ENCODE measurements at places on chromosomes 7 and 10. TPM values are rescaled to one million over a fixed set of nuclear protein-coding genes. Genes with fewer than 3 reads are reported as not detected.

- H3K36me3 ChIP-seq, result no peaks in the 10 kb centered on the region
- no peak for DNase-seq
- no peaks in the 10 kb centered on the region for H3K27me3 ChIP-seq
- no peak overlapping the region for H3K27ac ChIP-seq
- H3K4me1 ChIP-seq, result no peaks in the 10 kb centered on the region
- H3K4me3 ChIP-seq, result no peak overlapping the region
Observed at GRCh38 chr10:86186633-86187032, 180.0 kb downstream of the GRID1 start.

DNA sequence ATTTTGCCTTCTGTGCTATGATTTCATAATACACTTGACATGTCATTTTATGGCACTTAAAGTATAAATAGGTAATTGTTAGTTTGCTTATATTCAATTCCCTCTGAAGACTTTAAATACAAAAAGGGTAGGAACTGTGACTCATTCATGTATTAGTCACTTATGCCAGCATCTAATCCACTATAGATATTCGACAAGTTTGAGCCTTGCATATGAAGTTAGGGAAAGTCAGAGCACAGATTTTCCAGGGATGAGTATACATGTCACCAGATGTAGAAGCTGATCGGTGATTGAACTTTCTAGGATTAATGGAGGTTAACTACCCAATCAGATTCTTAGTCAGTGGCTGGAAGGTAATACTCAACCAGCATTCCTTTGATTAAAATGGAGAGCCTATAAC lies 1321.5 kb downstream of the XPNPEP1 start:
- no peak overlapping the region for H3K4me3 ChIP-seq
- no peaks in the 10 kb centered on the region for H3K4me1 ChIP-seq
- DNase-seq, result no peak

DNA sequence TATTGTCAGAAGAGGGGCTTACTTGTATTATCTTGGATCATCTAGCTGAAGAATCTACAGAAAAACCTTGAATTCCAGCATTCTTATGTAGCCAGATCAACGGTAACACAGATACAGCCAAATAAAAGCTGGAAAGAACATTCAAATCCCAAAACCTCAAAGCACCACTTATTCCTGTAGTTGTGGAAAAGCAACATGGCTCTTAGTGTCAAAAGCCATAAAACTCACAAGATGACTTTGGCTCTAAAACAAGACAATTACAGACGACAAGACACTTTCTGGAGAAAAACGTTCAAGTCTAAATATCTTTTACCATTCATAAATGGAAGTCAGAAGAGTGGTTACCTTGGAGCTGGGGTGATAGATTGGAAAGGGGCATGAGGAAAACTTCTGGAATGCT lies 173.0 kb downstream of the HERPUD2 start:
- peaks cover 9% of the 10 kb centered on the region for H3K27me3 ChIP-seq
- DNase-seq, result no peak
- no peaks in the 10 kb centered on the region for H3K4me1 ChIP-seq
- H3K27ac ChIP-seq, result no peak overlapping the region
- H3K4me3 ChIP-seq, result no peak overlapping the region

- H3K4me3 ChIP-seq, result no peak overlapping the region
- no peaks in the 10 kb centered on the region for H3K4me1 ChIP-seq
- no peak for DNase-seq
- no peaks in the 10 kb centered on the region for H3K27me3 ChIP-seq
Observed at GRCh38 chr10:13453896-13454295, 74.9 kb downstream of the BEND7 start.

Gene FFAR4
- 1.0 TPM for total RNA-seq

DNA sequence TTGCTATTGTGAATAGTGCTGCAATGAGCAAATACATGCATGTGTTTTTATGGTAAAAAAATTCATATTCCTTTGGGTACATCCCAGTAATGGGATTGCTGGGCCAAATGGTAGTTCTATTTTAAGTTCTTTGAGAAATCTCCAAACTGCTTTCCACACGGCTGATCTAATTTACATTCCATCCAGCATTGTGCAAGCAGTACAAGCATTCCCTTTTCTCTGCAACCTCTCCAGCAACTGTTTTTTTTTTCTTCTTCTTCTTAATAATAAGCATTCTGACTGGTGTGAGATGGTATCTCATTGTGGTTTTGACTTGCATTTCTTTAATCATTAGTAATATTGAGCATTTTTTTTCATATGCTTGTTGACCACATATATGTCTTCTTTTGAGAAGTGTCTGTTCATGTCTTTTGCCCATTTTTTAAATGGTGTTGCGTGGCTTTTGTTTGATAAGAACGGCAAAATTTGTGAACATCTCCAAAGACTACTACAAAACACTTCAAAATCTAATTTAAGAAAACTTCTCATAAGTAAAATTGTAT lies 136.1 kb upstream of the MYO3A start:
- H3K4me1 ChIP-seq, result no peaks in the 10 kb centered on the region
- H3K36me3 ChIP-seq, result no peaks in the 10 kb centered on the region
- no peak for DNase-seq

Gene NKX1-2
- total RNA-seq, result 0.73 TPM
